ENCODE measurements at places on chromosomes 5 and 9.

DNA sequence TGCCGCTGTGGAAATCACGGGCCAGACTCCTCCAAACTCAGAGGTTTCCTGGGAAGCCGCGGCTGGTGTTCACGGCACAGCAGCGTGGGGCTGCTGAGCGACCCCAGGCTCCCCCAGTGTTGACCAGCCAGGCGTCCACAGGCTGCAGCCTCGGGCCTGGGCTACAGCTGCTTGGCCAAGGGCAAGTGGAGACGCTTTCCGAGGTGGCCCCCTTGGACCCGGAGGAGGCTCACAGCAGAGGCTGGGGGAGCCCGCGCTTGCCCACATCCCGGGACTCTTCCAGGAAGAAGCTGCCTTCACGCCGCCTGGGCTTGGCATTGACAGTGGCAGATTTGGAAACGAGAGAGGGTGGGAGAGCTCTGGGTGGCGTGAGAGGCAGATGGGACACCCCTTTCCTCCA, 53.1 kb upstream of the FCN2 start:
- DNase-seq = no peak

DNA sequence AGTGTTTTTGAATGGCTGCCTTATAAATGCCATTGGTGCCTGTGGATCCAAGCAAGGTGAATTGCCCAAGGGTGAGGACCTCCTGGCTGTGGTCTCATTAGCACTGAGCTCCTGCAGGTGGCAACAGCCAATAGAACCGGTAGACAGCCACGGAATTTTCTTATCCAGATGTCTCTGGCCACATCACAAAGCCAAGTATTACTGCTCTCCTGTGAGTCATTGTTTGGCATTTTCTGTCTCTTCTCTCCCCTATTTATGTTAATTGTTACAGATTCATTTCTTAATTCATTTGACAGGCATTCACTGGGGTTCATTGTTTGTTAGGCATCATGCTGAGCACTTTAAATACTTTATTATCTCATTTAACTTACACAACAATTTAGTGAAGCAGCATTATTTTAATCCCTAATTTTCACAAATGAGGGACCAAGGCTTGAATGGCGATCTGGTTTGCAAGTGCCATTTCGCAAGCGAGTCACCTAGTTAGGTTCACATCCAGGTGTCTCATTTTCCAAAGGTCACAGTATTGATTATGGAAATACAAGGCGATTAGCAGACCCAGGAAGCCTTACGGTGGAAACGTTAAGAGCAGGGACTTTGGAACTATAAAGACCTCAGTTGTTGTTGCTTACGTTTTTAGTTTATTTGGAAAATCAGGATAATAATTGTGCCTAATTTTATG, 58.2 kb upstream of the DPYSL3 start:
- no peak for DNase-seq

- DNase-seq = no peak
Measured at GRCh38 chr5:56696900-56697299, 118.4 kb upstream of the MAP3K1 start.

GRCh38 chr9:90142580-90142979, 500.0 kb downstream of the DIRAS2 start:
- DNase-seq = no peak

DNA sequence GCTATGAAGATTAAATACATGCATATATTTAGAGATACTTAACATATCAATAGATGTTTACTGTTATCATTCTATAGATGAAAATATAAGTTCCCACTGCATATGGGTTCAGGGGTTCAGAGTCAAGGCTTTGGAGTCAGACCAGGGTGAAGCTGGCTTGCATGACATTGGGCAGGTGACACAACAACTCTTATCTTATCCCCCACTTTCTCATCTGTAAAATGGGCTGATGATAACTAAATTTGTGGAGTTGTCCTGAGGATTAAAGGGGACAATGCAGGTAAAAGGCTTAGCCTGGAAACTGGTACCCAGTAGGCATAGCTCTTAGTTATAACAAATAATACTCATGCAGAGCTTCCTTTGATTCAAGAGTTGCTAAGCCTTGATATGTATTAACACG, 72.6 kb upstream of the BRINP1 start:
- DNase-seq = no peak

DNA sequence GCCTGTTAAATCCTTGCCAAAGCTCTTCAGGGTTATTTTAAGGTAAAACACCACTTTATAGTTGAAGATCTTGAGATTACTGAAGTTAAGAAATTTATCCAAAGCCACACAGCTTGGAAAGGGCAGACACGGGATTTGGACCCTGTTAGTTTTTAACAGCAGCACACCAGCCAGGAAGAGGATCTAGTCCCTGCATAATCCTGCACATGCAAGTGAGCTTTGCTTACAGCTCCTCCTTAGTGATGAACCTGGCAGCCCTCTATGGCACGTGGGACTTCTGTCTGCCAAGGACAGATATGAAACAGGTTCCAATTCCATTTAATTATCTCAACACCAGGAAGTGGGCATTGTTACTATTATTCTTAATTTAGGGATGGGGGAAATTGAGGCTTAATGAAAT, 108.7 kb downstream of the TRIM32 start:
- no peak for DNase-seq

- DNase-seq = no peak
Measured at GRCh38 chr5:143065996-143066522, 295.9 kb downstream of the ARHGAP26 start.

- DNase-seq = no peak
Measured at GRCh38 chr5:168165221-168165914, 126.1 kb upstream of the WWC1 start.

GRCh38 chr5:9387879-9388278, 158.0 kb downstream of the SEMA5A start:
- DNase-seq = no peak

- DNase-seq = no peak
Measured at GRCh38 chr9:76725011-76725546, 39.2 kb upstream of the PCA3 start.

DNA sequence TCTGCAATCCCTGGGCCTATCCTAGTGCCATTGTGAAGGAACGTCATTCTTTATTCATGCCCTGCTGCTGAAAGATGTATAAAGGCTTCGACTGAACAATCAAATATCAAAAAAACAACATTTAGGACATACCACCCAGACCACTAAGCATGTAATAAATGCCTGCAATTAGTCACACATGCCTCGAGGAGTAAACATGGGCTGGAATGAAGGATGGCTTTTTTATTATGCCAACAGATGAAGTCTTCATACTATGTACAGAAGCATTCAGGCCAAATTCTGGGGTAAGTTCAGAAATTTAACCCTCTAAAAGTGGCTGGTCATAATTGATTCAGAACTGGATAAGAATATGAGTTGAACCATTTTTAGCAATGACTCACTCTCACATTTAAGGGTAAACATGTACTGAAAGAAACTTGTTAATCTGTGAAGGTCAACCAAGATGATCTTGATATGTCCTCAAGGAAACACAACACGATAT, 38.1 kb downstream of the FAM240B start:
- DNase-seq = peak; percentile 11

GRCh38 chr5:86881493-86882090, 263.9 kb downstream of the COX7C start:
- DNase-seq = no peak

DNA sequence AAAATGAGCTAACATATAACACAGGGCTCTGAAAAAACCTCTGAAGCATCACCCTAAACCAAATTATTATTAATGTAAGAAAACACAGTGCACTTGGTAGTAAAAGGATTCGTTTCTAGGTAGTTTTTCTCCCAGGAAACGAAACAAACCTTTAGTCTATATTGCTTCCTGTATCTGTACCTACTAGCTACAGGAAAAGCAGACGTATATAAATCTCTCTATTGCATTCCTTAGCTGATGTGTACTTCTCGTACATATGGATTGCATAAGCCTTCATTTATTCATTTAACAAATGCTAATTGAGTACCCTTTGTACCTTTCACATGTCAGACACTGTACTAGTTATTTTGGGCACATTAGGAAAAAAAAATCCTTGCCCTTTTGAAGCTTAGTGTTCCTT, 85.0 kb upstream of the RASA1 start:
- no peak for DNase-seq

GRCh38 chr5:66477596-66477995, 118.6 kb upstream of the MAST4 start:
- DNase-seq = no peak

DNA sequence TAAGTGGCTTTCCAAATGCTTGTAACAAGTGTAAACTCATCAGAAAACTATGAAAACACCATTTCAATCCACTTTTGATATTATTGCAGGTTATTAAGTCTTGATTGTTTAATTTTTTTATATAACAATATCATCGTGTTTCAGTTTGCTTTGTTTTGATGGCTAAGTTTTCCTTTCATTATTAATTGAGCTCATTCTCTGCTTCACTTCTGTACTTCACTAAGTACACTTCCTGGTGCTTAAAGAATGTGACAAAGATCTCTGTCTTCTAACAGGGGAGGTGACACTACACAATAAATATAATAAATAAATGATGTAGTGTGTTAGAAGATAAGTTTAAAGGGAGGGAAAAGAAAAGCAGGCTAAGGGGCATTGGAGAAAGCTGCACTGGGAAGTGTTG, 13.0 kb upstream of the RAD23B start:
- DNase-seq = no peak

DNA sequence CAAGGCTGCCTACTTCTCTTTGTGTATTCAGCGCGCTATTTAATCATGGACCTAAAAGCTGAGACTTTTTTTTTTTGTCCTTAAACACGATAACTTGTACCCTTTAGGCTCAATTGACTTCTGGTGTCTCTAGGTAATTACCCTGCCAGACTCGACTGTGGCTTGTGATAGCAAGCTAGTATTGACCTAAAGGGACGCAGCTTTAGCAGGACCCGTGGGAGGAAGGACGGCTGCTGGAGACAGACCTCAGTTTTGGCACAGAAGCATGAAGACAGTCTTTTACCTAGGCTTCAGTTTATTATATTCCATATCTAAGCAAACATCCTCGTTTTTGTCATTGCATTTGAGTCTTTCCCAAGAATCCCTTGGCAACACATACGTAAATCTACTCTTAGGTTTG, 115.3 kb downstream of the SMC2 start:
- no peak for DNase-seq

DNA sequence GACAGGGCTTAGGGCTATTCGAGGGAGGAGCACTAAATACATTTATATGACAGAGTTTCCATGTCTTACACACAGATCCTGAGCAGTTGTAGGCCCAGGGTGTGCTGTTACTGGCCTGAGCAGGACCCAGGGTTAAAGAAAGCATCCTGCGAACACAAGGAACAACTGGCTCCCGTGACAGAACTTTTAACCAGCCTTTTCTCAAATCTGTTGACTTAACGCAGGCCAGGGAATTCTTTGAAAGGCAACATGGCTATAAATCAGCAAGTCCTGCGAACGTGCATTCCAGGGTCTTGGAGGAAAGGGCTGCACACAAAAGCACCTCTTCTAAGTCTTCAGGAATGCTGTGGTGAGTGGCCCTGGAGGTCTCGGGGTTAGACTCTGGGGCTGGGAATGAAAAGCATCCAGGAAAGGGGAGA, 45.2 kb upstream of the ANKRD55 start:
- peak; percentile 68 for DNase-seq

DNA sequence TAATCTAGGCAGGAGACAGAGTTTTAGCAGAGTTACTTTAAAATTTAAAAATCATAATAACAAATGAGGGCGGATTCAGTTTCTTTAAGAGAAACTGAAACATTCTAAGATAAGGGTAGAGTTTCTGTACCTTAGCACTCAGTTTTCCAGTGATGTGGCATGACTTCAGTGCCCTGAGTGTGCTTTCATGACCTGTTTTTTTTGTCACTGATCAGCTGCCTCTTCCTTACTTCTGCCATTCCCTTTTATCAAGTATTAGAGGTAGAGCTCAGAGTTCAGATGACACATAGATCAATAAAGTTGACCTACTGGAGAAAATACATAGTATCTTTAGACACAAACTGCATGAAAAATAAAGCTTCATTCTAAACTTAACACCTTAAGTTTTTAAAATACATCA, 82.3 kb downstream of the ERMP1 start:
- no peak for DNase-seq

GRCh38 chr5:132788990-132789886, 12.2 kb upstream of the SEPTIN8 start:
- DNase-seq = no peak

DNA sequence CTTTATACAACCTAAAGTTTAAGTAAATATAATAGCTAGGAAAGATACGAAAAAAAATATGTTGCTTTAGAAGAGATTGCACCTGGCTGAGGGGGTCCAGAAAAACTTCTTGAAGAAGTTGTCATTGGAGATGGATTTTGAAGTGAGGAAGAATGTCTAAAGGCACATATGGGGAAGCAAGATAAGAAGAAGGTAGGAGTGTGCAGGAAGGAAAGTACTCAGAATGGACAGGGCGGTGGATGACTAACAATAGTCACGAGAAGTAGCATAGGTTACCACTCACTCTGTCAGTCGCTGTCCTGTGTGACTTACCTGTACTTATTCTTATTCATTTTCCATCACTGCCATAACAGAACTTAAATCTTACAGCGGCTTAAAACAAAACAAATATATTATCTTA, 251.6 kb downstream of the GRIA1 start:
- DNase-seq = no peak

GRCh38 chr5:60993425-60993824, 48.4 kb downstream of the NDUFAF2 start:
- DNase-seq = no peak

GRCh38 chr9:112003538-112003937, 106.9 kb downstream of the UGCG start:
- DNase-seq = no peak

DNA sequence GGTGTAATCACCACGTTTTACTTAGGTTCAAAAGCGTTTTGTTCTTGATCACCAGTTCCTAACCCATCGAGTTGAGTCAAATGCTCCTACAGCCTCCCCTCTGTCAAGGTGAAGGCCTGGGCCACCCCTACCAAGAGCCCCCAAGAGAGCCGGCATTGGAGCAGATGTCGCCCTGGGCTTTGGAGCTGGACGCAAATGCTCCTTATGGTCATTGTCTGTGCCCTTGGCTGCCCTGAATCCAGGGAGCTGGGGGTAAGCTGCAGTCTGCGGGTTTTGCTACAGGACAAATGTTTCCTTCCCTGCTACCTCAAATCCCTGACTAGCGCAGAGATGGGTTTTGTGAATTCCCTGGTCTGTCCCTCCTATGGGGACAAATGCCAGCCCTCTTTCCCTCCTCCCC, 4.9 kb downstream of the RNF183 start:
- no peak for DNase-seq

- no peak for DNase-seq
Measured at GRCh38 chr5:123359454-123360200, 63.6 kb downstream of the CEP120 start.

GRCh38 chr5:127696683-127697082, 6.5 kb upstream of the CCDC192 start:
- DNase-seq = peak; percentile 6

GRCh38 chr9:76560481-76560922, 101.5 kb downstream of the GCNT1 start:
- DNase-seq = no peak

- DNase-seq = no peak
Measured at GRCh38 chr5:166014256-166014655, 2277.2 kb upstream of the WWC1 start.

DNA sequence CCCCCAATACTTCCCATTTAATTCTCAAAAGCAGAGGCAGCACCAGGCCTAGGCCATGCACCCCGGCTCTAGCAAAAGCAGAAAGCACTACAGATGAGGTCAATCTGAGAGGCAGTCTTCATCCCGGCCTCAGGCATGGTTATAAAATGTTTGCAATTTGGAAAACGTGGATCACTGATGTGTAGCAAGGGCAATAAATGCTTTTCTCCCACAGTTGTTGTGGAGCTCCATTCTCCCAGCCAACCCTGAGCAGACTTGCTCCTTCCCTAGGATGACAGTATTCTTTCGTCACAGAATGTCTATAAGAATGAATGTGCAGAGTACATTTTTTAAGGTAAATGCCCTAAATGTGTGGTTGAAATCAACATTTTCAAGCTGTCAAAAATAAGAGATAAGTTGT, 157.3 kb upstream of the DAPK1 start:
- DNase-seq = no peak
